ENCODE measurements at places on chromosomes 6 and 20.

- no peak for DNase-seq
These were observed 1081.7 kb downstream of the KIF16B start for GRCh38 chr20:15491575-15491974.

- no peak for DNase-seq
These were observed 112.0 kb downstream of the ZMYND8 start for GRCh38 chr20:47244451-47244850.

- DNase-seq, result no peak
These were observed 211.2 kb upstream of the PMEPA1 start for GRCh38 chr20:57920971-57921370.

DNA sequence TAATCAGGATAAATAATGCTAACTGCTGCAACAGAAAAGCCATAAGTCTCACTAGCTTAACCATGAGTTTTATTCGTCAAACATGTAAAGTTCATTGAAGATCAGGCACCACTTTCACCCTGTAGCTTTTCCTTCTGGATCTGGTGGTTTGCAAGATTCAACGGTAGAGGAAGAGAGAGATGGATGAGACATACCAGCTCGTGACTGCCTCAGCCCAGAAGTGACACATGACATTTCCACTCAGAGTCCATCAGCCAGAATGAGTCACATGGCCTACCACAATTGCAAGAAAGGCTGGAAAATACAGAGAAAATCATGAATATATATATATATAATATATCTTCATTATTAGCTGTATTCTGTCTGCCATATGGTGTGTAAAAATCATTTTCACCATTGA lies 29.0 kb downstream of the SPTLC3 start:
- DNase-seq, result no peak

- peak; percentile 60 for DNase-seq
These were observed 5.0 kb downstream of the BRD2 start for GRCh38 chr6:32973144-32974015.

DNA sequence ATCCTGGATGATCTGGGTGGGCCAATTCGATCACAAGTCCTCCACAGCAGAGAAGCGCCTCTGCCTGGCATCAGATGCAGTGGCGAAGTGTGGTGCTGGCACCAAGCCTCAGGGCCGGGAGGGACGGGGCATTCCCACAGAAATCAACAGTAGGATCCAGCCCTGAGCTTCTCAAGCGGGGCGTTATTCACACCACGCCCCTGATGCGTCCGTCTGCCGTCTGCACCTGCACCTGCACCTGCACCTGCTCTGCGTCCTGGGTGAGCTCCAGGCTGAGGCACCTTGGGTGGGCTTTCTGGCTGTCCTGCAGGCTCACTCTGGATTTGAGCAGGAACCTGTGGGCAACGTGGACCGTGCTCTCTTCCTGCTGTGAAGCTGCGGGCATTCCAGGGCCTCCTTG lies 13.8 kb upstream of the NTSR1 start:
- DNase-seq, result no peak

DNA sequence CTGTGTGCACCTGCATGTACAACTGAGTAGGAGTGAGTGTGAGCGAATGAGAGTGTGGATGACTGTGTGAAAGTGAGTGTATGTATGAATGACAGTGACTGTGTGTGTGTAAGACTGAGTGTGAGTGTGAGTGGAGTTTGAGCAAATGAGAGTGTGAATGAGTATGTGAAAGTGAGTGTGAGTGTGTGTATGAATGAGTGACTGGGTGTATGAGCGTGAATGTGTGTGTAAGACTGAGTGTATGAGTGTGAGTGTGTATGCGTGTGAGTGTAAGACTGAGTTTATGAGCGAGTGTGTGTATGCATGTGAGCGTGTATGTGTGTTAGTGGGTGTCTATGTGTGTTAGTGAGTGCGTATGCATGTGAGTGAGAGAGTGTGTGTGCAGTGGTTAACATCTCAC lies 220.8 kb downstream of the QKI start:
- DNase-seq, result no peak

DNA sequence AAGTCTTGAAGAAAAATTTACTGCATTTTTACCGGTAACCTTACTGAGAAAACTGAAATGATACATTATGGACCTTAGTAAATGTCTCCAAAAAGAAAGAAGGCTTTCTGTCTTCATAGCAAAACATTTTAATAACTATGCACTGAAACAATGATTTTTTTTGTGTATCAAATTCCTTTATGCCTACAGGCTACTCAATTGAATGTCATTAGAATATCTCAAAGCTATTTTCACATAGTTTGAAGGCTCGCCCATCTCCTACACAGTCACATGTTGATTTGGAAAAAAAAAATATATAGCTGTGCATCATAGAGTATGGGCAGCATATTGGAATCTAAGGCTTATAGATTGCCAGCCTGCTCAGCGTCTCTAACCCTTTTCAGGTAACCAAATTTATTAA lies 12.0 kb upstream of the MLIP start:
- no peak for DNase-seq

DNA sequence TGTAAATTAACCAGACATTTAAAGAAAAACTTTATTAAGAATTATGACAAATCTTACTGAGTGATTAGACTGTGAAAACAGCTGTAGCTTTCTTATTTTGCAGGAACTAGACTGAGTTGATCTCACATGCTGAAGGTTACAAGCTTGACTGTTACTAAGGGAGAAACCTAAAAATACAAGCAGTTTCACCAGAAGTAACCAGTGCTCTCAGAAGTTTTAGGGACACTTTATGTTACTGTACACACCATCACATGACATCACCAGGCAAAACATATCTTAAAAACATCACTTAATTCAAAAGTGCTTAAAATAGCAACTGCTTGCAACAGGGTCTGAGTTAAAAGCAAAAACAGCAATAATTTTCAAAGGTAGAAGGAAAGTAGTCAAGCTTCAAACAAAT lies 5.4 kb downstream of the FBXO30 start:
- DNase-seq, result no peak

- no peak for DNase-seq
These were observed 200.7 kb upstream of the THBS2 start for GRCh38 chr6:169454204-169454871.

DNA sequence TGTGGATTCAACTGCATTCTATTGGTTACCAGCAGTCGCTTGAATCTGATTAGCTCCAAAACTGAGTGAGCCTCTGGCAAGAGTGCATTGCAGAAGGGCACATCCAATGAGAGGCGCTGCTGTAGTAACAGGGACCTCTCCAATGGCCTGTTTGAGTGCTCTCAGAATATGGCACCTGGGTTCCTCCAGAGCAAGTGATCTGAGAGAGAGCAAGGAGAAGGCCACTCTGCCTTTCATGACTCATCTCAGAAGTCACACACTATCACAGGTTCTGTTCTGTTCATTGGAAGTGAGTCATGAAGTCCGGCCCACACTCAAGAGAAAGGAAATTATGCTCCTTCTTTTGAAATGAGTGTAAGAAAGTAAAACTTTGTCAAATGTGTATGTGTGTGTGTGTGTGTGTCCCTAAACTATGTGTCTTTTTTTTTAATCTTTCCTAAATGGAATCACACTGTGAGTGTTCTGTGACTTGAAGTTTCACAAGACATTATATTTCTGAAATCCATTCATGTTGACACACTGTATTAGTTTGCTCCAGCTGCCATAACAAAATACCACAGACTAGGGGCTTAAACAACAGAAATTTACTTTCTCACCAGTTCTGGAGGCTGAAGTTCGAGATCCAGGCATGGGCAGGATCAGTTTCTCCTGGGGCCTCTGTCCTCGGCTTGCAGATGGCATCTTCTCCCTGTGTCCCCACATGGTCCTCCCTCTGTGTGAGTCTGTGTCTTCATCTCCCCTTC lies 138.3 kb upstream of the CDYL start:
- DNase-seq, result no peak

DNA sequence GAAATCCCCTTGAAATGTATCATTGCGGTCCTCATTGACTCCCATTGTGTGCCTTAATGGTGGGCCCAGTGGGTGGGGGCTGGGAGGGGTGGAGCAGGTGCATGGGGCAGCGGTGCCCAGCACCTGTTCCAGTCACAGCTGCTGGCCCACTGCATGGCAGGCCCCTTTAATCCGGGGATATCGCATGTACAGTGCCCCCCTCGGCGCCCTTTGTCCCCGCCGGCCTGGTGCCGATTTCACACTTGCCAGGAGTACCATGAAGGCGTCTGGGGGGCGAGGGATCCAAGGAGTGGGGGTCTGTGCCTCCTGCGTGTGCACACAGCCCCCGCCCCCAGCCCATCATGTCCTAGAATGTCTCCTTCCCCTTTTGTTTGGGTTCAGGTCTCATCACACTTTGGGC lies 2.8 kb downstream of the SNAI1 start:
- no peak for DNase-seq

- DNase-seq, result no peak
These were observed 107.8 kb downstream of the UBE3D start for GRCh38 chr6:82957868-82958245.

GRCh38 chr6:73309785-73310502 lies 44.1 kb downstream of the DPPA5 start:
- DNase-seq, result no peak

DNA sequence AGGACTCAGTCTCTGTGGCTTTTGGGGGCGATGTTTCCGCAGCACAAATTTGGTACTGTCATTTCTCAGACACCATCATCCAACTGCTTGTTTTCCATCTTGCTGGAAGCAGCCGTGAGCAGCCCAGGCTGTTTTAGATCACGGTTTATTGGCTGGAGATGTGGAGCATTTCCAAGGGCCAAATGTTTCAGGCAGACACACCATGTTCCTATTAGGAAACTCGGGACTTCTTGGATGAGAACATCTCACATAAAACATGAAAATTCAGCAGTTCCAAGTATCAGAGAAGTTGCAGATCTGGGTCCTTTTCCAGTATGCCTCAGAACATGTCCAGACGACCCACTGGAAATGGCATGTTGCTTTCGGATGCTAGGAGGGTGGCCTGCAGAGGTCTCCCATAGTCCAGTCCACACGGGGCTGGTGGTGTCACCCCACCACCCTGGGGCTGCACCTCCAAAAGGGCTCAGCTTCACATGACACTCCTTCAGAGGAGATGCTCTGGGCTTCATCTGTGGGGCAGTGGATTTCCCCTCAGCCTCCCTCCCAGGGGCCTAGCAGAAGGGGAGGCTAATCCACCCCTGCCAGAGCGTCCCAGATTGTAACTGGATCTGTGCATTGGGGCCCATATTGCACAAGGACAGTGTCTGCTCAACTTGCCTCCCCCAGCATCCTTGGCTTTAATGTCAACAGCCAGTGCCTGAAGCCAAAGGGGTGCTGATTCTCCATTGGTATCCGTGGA lies 176.3 kb downstream of the SCP2D1 start:
- no peak for DNase-seq

DNA sequence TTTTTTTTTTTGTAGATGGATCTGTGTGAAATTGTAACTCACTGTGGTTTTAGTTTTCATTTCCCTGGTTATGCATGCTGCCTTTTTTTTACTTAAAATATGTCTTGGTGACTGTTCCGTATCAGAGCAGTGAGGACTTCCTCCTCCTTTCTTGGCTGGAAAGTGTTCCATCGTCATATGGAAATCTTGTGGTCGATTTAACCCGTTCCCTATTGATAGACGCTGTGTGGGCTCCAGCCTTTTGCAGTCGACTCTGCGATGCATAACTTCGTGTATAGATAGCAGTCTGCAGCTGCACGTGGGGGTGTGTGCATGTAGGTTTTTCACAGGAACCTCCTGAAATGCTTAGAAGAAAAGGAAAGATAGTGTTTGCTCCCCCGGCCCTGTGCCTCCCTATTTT lies 28.1 kb upstream of the PNPLA1 start:
- DNase-seq, result no peak
